ENCODE measurements at places on chromosomes 6 and 20.

DNA sequence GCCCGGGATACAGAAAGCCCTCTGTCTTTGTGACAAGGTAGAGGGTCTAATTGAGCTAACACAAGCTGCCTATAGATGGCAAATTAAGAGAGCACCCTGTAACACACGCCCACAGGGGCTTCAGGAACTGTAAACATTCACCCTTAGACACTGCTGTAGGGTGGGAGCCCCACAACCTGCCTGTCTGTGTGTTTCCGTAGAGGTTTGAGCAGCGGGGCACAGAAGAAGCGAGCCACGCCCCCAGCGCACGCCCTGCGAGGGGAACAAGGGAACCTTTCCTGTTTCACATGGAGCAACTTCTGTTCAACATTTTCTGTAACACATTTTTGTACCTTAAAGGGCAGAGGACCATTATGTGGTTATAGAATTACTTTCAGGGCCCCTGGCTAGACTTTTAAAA lies 231.7 kb upstream of the EXOC2 start:
- DNase-seq, result no peak

- no peak for DNase-seq
Measured at GRCh38 chr6:87154641-87154992, 748 bp upstream of the ZNF292 start.

DNA sequence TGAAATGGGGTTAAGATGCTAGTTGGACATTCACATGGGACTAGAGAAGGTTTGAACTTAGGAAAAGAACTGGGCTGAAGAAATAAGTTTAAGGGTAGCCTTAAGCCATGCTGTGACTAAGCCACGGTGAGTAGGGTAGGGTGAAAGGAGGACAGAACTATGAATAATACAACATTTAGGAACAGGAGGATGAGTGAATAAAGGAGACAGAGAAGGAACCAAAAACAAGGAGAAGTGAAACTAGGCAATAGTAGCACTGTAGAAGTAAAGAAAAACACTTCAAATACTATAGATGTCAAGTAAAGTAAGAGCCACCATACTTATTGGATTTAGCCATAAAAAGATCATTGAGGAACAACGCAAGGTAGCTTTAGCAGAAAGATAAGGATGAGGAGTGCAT lies 111.2 kb downstream of the KCNQ5 start:
- DNase-seq, result no peak

DNA sequence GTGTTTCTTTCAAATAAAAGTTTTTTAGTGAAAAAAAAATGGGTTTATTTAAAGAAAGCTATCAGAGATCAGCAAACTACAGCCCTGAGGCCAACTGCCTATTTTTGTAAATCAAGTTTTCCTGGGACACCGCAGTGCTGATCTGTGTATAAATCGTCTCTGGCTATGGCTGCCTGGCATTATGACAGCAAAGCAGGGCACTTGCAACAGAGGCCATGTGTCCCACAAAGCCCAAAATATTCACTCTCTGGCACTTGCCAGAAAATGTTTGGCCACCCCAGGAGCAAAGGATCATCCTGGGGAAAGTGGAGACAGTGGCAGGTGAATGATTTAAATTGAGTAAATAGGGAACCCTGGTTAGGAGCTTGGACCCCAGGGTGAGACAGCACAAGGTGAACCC lies 291.6 kb downstream of the PREX1 start:
- no peak for DNase-seq

DNA sequence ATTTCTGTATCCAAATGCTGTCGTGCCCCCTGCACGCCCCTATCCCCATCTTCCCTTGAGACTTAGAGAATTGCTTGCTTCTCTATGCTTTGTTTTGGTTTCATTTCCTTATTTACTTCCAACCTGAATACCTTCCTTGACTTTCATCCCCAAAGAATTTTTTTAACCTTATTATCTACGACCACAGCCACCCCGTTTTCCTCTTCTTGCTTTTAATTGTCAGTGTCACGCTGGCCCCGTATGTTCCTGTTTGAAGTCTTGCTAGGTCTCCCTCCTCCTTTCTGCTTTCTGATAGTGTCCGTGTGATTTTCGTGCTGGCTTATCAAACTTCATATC lies 40.1 kb downstream of the RNF217 start:
- DNase-seq, result no peak

- DNase-seq, result no peak
Measured at GRCh38 chr6:100176311-100176950, 182.4 kb upstream of the MCHR2 start.

DNA sequence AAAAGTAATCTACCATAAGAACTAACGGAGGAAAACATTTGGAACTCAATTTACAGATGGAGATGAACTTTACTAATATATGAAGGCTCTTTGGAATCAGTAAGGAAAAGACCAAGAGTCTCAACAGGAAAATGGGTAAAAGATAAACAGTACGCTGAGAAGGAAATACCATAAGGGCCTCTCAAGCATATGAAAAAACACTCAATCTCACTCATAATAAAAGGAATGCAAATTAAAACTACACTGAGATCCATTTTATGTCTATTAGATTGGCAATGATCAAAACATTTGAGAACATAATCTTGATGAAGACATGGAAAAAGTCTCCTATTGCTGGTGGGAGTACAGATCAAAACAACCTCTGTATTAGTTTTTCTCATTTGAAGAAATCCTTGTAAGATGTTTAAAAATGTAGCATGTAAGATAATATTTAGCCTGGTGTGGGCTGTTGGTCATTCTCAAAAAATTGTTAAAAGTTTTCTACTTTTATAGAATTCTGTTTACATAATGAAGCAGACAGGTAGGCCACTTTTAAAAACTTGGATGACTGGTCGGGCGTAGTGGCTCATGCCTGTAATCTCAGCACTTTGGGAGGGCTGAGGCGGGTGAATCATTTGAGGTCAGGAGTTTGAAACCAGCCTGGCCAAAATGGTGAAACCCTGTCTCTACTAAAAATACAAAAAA lies 14.5 kb downstream of the REV3L start:
- no peak for DNase-seq

Measured in effector CD4-positive, alpha-beta T cell (primary cell).